ENCODE measurements at places on chromosomes 1 and 21. TPM values are rescaled to one million over a fixed set of nuclear protein-coding genes. Genes with fewer than 3 reads are reported as not detected.

GRCh38 chr1:113453771-113454083, 63.4 kb downstream of the MAGI3 start:
- no peak for DNase-seq

The VWA5B1 gene
- 0.51 TPM for total RNA-seq

- no peak for DNase-seq
These were observed 31.8 kb upstream of the MAGOH start for GRCh38 chr1:53270107-53270506.

The TSPEAR gene
- 0.85 TPM for total RNA-seq

The RYR2 gene
- total RNA-seq: 6.7 TPM

- DNase-seq: no peak
These were observed 779 bp downstream of the BEND5 start for GRCh38 chr1:48775831-48776392.

The MFAP2 gene
- 31.0 TPM for total RNA-seq

- no peak for DNase-seq
These were observed 39.6 kb upstream of the LBR start for GRCh38 chr1:225467193-225468020.

- peak; percentile 91 for DNase-seq
These were observed 4.6 kb downstream of the TENT5B start for GRCh38 chr1:27007909-27008582.

The CCDC190 gene
- total RNA-seq: not detected

DNA sequence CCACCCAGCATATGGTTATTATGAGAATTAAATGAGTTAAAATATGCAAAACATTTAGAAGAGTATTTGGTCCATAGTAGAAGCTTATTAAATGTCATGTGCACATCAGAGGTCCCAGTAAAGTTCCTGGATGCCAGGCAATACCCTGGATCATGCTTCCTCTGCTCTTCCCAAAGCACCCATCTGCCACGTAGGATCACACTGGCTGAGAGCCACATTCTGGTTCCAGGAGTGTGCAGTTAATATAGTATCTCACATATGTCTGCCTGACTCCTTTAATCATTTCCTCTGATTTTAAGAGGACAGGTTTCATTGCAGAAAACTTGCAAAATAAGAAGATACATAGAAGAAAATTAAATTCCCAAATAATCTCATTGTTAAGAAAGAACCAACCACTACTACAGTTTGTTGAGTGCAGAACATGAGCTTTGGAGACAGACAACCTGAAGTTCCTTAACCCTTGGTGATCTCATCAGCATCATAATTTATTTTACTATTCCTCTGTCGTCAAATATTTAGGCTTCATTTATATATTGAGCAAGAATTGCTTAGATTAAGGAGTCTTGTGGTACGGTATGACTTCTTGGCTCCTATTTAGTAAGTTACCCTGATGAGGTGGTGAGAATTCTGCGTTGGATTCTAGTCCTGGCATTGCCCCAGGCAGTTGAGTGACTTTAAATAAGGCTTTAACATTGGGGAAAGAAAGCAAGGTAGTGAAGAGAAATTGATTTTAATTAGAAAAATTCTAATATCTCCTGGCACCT, 12.3 kb downstream of the SGIP1 start:
- DNase-seq: no peak

The CD52 gene
- 3.2 TPM for total RNA-seq

The SELP gene
- total RNA-seq: 10.8 TPM

DNA sequence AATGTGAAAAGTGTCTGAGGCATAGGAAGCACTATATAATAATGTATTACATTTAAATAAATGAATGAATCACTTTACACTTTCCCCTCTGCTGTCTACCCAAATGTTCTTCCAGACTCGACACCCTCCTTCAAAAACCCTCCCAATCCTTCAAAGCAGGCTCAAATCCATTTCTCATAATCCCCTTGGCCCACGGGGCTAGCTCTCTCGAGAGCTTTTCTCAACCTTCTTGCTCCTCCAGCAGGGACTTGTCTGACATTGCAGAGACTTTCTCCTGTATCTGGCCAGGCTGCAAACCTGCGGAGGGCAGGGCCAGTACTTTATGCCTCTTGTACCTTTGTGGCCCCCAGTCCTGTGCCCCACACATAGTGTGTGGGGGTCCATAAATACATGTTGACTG, 14.1 kb upstream of the CNTN2 start:
- DNase-seq: no peak

DNA sequence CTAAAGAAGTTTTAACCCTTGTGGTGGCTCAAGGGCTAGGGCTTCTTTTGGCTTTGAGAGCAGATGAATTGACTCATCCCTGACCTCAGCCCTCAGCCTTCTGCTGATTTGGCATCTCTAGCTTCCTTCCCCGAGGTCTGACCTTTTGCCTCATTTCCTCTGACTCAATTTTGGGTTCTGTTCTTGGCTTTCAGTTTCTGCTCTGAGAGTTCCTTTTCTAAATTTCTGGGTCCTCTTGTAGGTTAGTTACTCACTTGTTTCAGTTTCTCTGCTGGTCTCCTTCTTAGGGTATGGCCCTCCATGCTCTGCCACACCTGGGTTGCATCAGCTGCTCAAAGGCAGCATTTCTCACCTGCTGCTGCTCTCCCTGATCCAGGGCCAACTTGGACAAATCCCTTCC, 19.4 kb downstream of the PDE4B start:
- no peak for DNase-seq
